HCEC 1CT (cell line): ENCODE measurements at places on chromosomes 5 and 9.

GRCh38 chr5:133927300-133928180 is 40.9 kb downstream of the C5orf15 start:
- DNase-seq: no peak

GRCh38 chr9:5543875-5544702 is 33.8 kb downstream of the PDCD1LG2 start:
- no peak for DNase-seq

- DNase-seq: no peak
These were observed 66.8 kb upstream of the ADCY2 start for GRCh38 chr5:7329141-7329540.

GRCh38 chr5:157345485-157345884 is 79.6 kb downstream of the CYFIP2 start:
- no peak for DNase-seq

- DNase-seq: no peak
These were observed 86.0 kb downstream of the PAX5 start for GRCh38 chr9:36948051-36948450.

DNA sequence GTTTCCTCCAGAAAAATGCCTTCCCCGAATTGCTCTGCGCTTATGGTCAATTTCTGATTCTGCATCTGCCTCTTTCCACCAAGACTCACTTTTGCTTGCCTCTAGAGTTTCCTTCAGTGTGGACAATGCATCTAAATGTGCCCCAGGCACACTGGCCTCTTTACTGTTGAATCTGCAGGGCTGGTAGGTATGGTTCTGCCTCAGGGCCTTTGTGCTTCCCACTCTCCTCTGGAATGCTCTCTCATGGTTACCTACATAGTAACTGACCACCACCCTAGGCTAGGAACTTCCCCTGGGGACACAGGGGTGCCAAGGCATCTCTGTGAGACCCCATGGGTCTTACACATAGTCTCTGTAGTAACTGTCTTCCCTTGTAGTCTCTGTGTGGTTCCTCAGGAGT is 1258.6 kb downstream of the CDH12 start:
- no peak for DNase-seq

DNA sequence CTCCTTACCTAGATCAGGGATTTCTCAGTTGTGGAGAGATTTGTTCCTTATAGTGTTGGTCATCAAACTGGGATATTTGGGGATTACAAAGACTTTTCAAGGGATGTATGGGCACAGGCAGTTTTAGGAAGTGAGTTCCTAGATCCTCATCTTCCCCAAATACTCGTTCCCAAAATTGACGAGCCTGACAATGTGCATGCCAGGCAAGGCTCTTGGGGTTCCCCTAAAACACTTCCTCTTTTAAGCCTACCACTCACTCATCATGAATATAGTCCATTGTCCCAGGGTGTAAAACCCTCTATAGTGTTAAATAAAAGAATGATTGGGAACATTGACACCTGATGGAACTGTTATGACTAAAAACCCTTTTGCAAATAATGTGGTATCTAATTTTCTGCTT is 26.4 kb downstream of the PDCD1LG2 start:
- DNase-seq: no peak

GRCh38 chr5:74482990-74483389 is 157.5 kb downstream of the ENC1 start:
- no peak for DNase-seq

GRCh38 chr5:56605231-56605630 is 210.1 kb upstream of the MAP3K1 start:
- no peak for DNase-seq
